ENCODE measurements at places on chromosomes 16 and 17. TPM values are rescaled to one million over a fixed set of nuclear protein-coding genes. Genes with fewer than 3 reads are reported as not detected.

DNA sequence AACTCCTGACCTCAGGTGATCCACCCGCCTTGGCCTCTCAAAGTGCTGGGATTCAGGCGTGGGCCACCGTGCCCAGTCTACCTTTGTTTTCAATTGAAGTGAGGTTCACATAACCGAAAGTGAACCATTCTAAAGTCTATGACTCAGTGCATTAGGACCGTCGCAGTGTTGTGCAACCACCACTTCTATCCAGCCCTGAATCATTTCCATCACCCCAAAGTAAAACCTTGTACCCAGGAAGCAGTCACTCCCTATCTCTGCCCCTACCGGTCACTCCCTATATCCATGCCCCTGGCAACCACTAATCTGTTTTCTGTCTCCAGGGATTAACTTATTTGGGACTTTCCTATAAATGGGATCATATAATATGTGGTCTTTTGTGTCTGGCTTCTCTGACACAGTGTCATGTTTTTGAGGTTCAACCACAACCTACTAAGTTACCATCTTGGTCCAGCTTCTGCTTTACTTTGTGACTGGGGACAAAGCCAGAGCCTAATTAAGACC, 28.3 kb upstream of the CDC42EP4 start:
- no peaks in the 10 kb centered on the region for H3K36me3 ChIP-seq
- H3K4me1 ChIP-seq: no peaks in the 10 kb centered on the region
- H3K27me3 ChIP-seq: no peaks in the 10 kb centered on the region
- H3K4me3 ChIP-seq: no peak overlapping the region

Gene LHX1
- polyA plus RNA-seq: not detected

Gene TP53TG3B
- polyA plus RNA-seq: not detected

Gene PRSS33
- not detected for polyA plus RNA-seq

GRCh38 chr16:75226550-75227360, 8.0 kb downstream of the CTRB1 start:
- DNase-seq: no peak
- H3K36me3 ChIP-seq: peaks cover 13% of the 10 kb centered on the region
- no peaks in the 10 kb centered on the region for H3K4me1 ChIP-seq
- H3K27me3 ChIP-seq: no peaks in the 10 kb centered on the region
- H3K27ac ChIP-seq: no peak overlapping the region

- H3K36me3 ChIP-seq: no peaks in the 10 kb centered on the region
- DNase-seq: no peak
- peak overlapping the region; percentile 31 for H3K27ac ChIP-seq
- no peaks in the 10 kb centered on the region for H3K27me3 ChIP-seq
- no peak overlapping the region for H3K4me3 ChIP-seq
- H3K4me1 ChIP-seq: no peaks in the 10 kb centered on the region
These were observed 32.1 kb upstream of the SMURF2 start for GRCh38 chr17:64694207-64694606.

DNA sequence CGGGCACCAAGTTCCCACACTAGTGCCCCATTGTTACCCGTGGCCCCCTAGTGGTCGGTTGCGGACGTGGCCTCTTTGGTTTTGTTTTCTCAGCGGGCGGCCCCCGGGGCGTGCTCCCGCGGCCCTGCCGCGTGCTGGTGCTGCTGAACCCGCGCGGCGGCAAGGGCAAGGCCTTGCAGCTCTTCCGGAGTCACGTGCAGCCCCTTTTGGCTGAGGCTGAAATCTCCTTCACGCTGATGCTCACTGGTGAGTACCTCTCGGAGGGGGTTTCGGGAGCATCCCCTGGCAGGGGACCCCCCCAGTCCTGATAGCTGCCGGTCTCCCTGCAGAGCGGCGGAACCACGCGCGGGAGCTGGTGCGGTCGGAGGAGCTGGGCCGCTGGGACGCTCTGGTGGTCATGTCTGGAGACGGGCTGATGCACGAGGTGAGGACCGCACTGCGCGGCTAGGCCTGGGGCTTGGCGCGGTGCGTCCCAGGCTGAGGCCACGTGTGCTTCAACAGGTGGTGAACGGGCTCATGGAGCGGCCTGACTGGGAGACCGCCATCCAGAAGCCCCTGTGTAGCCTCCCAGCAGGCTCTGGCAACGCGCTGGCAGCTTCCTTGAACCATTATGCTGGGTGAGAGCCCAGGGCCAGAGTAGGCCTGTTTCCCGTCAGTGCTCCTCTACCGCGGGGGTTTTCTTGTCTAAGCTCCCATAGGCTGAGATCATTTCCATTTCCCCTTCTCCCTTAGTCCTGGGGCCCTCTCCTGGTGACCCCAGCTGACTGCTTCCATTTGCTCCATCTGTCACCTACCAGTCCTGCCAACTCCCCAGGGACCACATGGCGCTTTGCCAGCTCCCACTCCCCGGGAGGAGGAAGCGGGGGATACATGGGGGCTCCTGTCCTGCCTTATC, 1.7 kb downstream of the SPHK1 start:
- H3K4me1 ChIP-seq: peaks cover 39% of the 10 kb centered on the region
- peak; percentile 92 for DNase-seq

Gene OR1A1
- not detected for polyA plus RNA-seq

All from liver (tissue), 10 donors.